ENCODE measurements at places on chromosomes 5 and 9.

DNA sequence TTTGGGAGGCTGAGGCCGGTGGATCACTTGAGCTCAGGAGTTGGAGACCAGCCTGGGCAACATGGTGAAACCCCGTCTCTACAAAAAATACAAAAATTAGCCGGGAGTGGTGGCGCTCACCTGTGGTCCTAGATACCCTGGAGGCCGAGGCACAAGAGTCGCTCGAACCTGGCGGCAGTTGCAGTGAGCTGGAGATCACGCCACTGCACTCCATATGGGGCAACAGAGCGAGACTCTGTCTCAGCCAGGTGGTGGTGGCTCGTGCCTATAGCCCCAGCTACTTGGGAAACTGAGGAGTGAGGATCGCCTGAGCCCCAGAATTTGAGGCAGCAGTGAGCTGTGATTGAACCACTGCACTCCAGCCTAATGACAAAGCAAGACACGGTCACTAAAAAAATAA is 2.4 kb upstream of the RFK start:
- DNase-seq, result no peak

DNA sequence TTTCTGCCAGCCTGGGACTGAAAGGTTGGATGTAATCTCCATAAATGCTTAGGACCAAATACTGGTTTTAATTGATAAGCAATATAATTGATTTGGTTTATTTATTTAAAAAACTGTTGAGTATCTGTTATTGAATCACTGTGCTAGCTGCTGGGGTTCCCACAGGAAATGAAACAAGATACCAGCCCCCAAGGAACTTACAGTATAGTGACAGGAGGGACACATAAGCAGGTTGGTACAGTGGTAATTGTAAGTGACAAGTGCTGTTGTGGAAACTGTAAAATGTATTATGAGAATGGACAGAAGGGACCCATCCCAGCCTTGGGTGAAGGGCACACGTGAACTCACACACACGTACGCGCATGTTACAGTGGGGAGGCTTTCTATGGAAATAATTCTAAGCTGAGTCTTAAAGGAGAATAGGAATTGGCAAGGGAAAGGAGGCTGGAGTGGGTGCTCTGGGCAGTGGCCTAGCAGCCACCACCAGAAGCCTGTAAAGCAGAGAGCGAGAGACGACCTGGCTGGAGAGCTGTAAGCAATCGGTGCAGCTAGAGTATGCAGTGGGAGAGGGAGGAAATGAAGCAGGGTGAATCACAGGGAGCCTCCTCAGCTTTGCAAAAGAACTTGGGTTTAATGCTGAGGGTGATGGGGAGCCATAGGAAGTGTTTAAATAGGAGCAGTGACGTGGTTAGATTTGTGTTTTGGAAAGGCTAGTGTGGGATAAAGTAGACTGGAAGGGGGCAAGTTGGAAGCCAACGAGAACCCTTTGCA is 39.3 kb downstream of the GLRA1 start:
- DNase-seq, result peak; percentile 46

GRCh38 chr5:4204276-4205141 is 608.9 kb downstream of the IRX1 start:
- no peak for DNase-seq

DNA sequence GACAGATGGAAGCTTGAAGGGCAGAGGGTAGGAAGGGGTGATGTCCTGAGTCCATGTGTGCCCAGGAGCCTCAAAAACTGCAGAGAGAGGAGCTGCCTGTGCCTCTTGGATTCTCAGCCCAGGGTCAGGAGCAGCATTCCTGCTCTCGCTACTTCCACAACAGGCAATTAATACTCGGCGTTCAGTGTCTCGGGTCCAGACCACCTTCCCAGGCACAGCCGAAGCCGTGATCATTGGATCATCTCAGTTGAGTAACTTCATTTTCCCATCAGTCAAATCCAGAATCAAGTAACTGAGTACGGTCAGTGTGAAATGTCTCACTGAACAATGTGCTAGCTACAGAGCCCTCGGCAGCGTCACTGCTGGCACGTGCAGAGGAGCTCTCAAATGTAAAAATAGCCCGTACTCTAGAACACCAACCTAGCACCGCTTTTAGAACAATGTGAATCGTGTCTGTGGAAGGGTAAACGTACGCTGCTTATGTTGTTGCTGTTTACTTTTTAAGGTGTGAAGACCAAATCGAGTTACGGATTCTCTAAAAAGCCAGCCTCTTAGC is 63.5 kb upstream of the IRX4 start:
- DNase-seq, result no peak

DNA sequence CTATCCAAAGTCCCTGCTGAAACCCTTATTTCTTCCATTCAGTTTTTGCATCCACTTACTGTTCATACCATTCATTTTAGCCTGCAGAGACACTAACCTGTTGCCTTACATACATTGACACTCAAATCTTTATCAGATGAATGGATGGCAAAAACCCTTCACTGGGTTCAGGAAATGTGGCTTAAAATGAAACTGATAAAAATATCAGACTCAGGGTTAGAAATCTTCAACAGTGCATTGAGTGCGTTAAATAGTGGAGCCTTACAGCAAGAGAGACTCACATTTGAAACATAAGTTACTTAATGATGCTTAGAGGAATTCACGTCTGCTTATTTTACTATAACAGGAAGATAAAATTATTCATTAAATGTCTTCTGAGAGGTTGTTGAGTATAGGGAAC is 28.0 kb upstream of the BNC2 start:
- DNase-seq, result no peak

- no peak for DNase-seq
These were observed 144.2 kb downstream of the ZCCHC7 start for GRCh38 chr9:37264539-37264938.

DNA sequence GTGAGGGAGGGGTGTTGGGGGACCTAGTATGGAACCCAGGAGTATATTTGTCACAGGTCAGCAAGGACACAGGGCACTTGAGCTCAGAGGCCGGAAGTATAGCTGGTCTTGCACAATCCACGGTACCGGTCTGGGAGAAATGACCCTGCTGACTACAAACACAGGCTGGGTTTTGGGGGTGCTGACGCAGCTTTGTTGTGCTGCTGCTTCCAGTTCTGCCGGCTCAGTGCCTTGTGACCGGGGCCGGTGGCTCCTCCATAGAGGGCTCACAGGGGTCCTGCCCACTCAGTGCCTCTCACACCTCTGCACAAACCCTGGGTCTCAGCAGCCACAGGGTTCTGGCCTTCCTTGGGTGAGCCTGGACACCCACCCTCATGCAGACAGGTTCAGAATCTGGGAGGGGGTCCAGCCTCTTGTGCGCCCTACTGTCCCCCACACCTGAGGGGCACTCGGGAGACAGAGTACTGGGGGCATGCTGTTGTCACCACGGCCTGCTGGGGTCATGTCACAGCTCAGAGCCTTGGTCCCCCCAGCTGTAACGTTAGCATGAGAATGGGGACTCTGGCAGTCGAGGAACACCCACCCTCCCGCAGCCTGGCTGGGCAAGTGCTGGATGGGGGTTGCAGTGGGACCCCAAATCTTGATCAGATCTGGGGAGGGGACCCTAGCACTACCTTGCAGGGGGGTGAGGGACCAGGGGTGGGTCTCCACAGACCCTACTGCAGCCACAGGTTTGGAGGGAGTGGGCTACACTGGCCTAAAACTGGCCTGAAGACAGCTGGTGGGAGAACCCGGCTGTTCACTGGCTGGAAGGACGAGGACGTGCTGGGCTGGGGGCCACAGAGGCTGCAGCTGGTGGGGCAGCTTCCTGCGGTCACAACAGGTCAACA is 17.7 kb downstream of the NINJ1 start:
- DNase-seq, result peak; percentile 62

DNA sequence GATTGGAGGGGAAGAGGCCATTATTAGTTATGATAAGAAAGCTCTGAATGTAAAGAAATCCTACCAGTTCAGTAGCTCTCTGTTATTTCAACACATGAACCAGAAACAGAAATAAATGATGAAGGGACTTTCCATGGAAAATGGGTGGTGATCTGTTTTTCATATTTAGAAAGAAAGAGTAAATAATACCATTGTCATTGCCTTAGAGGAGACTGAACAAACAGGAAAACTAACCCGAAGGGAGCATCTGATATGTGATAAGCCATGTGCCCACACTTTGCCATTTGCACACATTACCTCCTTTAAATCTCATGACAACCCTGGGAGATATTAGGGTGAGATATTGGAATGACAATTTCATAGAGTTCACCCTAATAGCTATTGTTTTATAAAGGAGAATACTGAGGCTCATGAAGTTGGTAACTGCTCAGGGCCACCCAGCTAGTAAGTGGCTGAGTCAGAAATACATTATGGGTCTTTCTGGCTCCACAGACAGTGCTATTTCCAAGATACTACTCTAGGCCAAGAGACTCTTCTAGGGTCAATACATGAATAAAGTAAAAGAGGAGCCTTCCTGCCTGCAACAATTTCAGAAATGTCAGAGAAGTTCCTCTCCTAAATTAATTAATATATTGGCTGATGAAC is 111.0 kb upstream of the SLIT3 start:
- no peak for DNase-seq

GRCh38 chr9:34563262-34563661 is 26.3 kb downstream of the CNTFR start:
- DNase-seq, result no peak

GRCh38 chr5:24788829-24789514 is 144.2 kb upstream of the CDH10 start:
- DNase-seq, result no peak

- peak; percentile 70 for DNase-seq
These were observed 56.7 kb upstream of the EQTN start for GRCh38 chr9:27353474-27354229.

DNA sequence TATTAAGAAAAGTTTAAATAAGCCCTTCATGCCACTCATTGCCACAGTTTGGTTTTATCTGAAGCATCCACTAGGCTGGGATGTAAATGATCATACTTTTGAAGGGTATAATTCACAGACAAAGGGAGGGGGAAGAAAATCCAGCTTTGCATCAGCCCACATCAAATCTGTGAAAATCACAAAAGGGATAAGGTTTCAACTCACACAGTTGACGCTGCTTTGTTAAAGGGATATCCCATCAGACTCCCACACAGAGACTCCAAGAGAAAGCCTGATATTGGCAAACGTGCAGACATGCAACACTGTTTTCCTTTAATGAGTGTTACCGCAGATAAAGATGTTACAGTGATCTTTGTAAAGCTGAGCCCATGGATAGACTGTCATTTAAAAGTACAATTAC is 602.9 kb downstream of the TLE1 start:
- DNase-seq, result no peak

DNA sequence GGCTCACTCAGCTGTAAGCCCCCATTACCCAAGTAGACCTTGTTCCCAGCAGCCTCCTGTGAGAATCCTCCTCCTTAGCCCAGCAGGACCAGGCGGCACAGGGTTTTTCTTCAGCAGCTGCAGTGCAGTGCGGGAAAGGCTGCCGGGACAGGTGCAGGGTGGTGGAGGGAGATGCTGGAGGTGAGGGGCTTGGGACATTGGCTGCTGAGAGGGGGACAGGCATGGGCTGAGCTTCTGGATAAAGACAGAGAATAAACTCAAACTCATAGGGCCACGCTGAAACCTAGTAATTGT is 174.7 kb downstream of the CACNA1B start:
- no peak for DNase-seq

DNA sequence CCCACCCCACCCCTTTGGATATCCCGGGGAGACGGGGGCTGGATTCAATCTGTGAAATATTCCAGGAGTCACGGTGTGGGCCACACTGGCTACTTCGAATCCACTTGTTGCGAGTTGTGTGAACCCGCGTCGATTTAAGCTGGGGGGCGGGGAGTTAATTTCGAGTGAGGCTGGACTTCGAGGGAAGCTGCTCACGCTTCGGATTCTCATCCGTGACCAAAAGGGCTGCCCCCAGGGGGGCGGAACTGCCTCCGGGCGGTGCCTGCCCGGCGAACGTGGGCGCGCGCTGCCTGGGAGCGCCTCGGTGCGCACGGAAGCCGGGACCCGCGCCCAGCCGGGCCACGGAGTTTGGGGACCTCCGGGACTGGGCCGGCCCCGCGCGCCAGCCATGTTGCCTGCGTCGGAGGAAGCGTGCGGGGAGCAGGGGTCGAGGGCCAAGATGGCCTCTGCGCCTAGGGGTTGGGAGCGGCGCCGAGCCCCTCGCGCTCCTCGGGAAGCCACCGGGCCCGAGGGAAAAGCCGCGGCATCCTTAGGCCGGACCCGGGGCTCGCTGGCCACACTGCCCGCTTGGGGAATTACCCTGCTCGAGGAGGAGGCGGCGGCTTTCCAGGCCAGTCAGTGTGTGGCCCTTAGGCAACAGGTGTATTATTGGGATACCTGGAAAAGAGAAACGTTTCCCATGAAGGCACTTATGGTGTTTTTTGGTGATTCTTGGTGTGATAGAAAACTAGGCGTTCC is 975 bp downstream of the OCLN start:
- peak; percentile 81 for DNase-seq

- no peak for DNase-seq
These were observed 12.2 kb downstream of the AFAP1L1 start for GRCh38 chr5:149283626-149284480.

DNA sequence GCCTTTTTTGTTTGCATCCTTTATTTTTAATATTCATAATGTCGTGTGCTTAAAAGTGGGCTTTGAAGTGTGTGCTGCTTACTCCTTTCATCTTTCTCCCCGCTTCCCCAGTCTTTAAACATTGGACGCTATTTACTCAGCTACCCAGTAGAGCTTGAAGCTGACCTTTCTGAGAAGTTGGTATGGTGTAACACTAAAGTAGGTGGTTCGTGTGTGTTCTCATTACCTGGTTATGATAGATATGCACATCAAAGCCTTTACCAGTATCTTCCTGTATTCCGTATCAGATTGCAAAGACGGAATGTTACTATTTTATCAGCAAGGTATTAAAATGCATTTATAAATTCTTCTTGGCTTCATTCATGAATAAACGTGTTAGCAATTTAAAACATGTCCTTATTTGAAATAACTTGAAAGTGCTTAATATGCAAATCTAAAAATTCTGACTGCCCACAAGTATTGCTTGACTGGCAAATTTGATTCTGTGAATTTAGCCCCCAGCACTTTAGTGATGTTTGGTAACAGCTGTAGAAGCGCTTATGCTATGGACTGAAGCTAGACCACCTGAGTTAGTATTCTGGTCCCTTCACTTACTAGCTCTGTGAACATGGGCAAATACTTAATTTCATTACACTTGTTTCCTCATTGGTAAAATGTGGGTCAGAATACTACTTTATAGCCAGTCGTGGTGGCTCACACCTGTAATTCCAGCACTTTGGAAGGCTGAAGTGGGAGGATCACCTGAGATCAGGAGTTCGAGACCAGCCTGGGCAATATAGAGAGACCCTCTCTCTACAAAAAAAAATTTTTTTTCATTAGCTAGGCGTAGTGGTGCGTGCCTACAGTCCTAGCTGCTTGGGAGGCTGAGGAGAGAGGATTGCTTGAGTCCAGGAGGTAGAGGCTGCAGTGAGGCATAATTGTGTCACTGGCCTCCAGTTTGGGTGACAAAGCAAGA is 1.7 kb downstream of the RRAGA start:
- DNase-seq, result no peak

All from endodermal cell (in vitro differentiated cells).